Stimulated activated CD4-positive, alpha-beta T cell treated with anti-CD3 and anti-CD28 coated beads, Interleukin-2, amount 100 ng/mL, for 24 hours (primary cell): ENCODE measurements at places on chromosomes 3 and 15.
A peak's percentile ranks its signal among the peaks of the same experiment; 100 is the strongest.

DNA sequence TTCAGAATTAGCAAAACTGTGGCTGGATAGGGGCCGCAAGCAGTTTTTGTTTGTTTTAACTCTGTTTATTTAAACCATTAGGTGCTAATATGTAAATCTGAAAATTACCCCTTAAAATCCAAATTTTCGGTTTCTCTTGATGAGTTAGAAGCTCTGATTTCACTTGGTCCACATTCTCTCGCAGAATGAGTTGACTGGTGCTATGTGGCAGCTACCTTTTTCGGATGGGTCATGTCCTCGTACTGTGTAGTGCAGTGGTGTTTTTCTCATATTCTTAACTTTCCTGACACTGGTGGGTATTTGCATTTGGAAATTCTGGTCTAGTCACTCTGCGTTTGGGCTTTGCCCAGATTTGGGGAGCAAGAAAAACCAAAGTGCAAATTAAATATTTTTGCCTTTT is 87.1 kb downstream of the DIPK2A start:
- no peak for DNase-seq

- no peak for DNase-seq
These were observed 103.7 kb upstream of the TGFBR2 start for GRCh38 chr3:30502742-30503073.

DNA sequence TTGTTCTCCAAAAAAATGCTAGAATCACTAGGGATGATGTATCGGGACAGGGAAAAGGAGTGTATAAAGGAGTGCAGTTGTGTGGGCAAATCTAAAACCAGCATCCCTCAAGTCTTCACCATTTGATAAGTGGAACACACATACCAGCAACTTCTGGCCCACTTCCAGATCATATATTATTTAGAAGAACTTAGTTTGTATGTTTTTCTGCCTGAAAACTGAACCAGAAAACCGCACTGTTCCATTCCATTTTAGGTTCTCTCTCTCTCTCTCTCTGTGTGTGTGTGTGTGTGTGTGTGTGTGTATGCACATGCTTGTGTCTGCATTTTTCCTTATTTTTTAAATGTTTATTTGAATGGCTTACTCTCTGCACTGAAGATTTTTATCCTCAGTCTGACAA is 93.5 kb downstream of the SERPINI1 start:
- no peak for DNase-seq

DNA sequence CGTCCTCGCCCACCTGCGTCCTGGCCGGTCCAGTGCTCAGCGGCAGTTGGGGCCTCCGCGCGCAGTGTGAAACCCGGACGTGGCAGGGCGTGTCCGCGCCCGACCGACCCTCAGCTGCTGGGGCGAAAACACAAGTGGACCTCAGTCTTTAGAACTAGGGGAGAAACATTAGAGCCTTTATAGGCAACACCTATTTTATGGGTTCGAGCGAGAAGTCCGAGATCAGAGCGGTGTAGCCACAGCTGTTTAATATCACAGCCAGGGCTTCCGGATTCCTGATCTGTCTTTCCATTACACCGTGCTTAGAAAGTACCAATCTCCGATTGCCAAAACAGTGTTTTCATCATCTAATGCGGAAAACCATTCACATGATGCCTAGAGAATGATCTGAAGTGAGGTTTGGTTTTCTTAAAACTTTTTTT is 506 bp downstream of the RAD51 start:
- no peak for DNase-seq

DNA sequence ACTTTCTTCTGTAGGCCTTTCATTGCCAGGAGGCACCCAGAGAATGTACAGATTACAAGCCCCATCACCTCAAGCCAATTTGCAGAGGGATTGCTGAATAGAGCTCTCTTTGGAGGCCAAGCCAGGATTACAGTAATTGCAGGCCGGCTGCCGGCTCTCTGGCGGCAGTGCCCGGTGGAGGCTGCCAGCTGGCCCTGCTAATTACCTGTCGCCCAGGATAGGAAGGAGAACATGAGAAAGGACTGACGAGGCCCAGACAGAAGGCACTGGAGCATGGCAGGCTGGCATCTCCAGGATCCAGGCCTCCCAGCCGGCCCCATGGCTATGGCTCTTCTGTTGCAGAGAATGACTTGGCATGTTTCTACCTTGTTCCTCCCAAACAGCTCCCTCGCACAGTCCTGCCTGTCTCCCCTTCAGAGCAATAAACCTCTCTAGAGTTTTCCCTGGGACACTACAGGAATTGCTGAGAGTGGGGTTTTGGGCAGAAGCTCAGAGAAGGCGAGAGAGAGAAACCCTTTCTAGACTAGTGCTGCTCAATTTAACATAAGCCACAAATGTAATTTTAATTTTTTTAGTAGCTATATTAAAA is 273.6 kb upstream of the PROK2 start:
- no peak for DNase-seq

- no peak for DNase-seq
These were observed 7.0 kb downstream of the CHST14 start for GRCh38 chr15:40477642-40478327.

DNA sequence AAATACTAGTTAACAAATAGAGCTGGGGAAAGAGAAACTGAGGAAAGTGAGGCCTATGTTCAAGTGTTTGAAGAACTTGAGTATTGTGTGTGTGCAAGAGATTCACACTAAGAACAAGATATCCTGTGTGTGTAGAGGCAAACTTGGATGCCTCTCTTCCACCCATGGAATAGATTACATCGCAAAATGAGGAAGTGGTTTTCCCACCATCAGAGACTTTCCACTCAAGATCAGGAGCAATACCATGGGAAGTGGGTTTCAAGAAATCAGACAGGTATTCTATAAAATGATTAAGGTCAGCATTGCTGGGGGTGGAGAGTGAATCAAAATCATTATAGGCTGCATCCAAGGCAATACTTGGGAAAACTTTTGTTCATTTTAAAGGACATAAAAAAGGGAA is 308.0 kb downstream of the FGF12 start:
- DNase-seq, result no peak

DNA sequence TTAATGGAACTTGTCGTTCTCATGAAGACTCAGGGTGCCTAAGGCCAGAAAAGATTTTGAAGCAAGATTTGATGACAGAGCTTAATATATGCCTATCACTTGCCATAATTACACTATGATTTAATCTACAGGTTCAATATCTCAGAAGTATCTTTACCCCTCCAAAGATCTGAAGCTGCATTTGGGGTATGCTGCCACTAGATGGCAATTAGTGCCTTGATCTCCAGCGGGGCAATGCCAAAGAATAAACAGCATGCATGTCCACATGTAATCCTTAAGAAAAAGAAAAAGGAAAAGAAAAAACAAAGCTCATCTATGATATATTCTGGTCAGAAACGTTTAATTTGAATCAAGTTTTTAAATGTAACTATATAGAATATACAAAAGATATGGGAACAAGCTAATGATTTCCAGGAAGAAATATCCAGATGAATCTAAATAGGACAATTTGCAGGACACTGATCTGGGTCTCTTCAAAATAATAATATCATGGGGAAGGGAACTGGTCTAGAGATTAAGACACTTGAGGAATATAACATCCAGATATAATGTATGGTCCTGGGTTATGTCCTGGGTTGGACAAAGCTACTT is 55.0 kb upstream of the SOX14 start:
- no peak for DNase-seq

- DNase-seq, result no peak
These were observed 79.4 kb upstream of the CNTN3 start for GRCh38 chr3:74693696-74694393.

GRCh38 chr3:183085634-183086390 is 13.5 kb downstream of the MCCC1 start:
- DNase-seq, result no peak

DNA sequence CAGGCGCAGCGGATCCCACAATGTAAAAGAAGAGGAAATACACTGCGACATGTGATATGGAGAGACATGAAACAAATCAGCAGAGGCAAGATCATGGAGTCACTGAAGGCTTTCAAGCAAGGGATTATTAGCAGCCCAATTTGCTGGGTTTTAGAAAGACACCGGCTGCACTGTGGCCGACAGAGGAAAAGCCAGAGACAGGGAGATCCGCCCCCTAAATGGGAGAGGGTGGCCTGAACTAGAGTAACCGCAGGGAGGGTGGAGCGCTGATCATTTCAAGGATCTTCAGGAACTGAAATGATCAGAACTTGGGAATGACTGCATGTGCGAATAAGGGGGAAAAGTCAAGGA is 612 bp upstream of the C15orf40 start:
- DNase-seq, result no peak

DNA sequence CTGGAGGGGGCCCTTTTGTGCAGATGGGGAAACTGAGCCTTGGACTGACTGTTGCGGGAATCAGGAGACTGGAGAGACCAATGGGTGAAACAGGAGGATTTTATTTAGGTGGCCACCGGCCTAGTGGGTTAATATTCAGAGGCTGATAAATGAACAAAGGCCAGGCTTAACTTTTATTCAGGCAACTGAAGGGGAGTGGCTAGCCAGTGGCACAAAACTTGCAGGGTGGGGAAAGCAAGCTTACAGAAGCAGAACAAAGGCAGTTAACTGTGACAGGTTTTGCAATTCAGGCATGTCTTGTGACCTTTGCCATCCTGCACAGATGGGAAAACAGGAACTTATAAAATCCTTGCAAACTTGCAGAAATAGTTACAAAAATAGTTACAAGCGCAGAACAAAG is 24.9 kb upstream of the ACAD9 start:
- no peak for DNase-seq

DNA sequence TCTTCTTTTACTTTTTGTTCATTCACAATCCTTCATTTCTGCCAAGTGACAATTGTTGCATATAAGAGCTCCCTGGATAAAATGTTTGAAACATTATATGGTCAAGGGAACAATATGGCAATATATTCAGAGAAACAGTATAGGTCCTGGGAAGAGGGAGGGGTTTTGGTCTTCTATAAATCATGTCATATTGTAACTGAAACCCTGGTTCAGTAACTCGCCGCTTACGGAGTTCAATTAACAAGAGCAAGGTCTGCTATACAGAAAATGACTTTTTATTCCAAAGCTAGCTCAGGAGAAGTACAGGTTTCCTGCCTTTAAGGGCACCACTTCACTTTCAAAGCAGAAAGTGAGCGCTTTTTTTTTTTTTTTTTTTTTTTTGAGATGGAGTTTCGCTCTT is 522.1 kb upstream of the TGFBR2 start:
- no peak for DNase-seq

DNA sequence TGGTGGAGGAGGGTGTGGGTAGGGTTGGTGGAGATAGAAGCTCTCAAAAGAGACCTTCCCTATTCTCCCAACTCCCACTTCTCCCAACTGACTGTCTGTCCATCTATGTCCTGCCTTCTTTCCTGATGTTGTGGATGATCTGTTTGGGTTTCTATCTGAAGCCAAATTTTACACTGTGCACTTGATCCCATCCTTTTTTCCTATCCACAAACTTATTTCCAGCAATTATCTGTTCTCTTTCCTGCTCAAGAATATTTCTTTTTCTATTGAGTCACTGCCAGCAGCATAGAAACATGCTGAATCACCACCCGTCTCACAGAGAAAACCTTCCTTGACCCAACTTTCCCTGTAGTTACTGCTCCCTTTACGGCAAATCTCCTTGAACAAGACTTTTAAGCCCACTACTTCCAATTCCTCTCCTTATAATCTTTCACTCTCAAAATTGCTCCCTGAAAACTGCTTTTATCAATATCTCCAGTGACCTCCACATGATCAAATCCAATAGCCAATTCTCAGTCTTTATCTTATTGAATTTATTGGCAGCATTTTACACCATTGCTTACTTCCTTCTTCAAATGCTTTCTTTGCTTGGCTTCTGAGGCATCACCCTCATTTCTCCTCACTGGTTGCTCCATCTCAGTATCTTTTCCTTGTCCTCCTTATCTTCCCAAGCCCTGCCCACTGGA is 141.2 kb upstream of the SLC7A14 start:
- no peak for DNase-seq

- DNase-seq, result peak; percentile 55
These were observed 581 bp downstream of the SH3BP5 start for GRCh38 chr3:15331606-15332404.

GRCh38 chr3:184911570-184911969 is 99.6 kb downstream of the VPS8 start:
- no peak for DNase-seq

DNA sequence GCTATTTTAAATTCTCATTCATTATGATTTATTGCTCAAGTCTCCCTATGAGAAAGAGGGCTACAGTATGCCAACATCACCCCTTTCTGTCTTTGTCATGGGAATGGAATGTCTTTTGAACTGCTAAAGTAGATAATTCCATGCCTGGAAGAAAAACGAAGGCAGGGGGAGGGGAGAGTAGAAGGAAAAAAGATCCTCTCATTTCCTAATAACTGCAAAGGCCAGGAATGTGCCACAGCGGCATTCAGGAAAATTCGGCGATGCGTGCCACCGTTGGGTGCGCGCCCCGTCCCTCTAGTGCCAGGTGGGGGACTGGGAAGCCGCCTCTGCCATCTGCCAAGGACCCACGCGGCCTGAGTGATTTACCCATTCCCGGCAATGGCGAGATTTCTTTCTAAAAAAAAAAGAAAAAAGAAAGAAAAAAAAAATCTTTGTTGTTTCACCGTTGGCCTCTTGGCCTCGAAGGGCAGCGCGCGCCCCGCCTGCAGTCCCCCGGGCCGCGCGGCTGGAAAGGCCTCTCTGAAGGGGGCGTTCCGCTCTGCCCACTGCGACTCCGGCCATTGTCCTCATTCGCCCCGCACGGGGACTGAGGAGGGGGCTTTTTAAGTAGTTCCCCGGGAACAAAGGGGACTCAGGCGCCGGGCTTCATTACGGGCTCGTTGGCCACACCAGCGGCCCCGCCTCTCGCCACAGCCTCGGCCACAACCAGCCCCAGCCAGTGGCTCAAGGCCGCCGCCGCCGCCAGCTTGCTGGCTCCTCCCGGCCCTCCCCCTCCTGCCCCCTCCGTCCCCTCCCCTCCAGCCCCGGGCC is 54.5 kb downstream of the CPN2 start:
- DNase-seq, result no peak

- DNase-seq, result no peak
These were observed 41.1 kb upstream of the NDUFB4 start for GRCh38 chr3:120554812-120555606.

DNA sequence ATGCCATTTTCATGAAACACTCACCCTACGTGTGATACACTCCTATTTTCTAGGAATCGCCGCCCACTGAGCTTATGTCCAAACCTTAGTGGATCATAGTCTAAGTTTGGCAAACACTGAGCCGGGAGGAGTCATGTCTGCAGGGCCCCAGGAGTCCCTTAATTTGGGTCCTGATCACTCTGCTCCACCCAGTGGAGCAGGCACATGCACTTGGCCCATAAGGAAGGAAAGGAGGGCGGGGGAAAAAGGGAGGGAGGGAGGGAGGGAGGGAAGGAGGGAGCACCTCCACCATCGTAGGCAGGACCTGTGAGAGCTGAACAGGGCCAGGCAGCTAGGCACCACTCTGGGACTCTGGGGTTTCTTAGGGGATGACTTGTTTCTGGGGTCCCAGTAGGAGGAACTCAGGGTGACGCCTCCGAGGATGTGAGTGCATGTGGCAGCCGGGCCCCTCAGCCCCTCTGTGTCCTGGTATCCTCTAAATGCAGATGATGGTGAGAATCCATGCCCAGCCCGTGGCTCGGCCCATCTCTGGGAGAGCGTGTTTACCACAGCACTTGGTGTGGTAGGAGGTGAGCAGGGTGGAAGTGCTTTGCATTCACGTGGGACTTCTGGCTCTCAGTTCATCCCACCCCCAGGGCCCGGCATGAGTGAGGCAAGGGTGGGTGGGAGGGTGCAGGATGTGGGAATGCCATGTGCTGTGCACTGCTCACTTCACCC is 109.4 kb downstream of the KLF13 start:
- peak; percentile 53 for DNase-seq
